ENCODE measurements at places on chromosomes 5 and 9.

GRCh38 chr5:179610109-179610902 lies 13.2 kb downstream of the HNRNPH1 start:
- DNase-seq: no peak

- no peak for DNase-seq
Observed at GRCh38 chr5:17355586-17356346, 138.3 kb downstream of the BASP1 start.

- DNase-seq: no peak
Observed at GRCh38 chr5:146520731-146521130, 4.7 kb upstream of the GPR151 start.

DNA sequence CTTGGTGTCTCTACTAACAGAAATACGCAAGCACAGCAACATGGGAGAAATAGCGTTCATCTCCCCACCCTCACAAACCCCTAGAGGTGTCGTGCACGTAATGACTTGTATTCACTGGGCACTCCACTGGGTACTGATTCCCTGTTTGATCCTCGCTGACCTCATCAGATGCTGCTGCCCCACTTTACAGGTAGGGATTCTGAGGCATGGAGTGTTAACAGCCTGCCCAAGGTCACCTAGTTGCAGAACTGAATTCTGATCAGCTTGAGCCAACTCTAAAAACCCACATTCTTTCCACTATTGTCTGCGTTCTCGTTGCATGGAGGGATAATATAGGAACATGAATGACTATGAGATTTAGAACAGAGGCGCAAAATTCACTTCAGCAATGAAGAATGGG lies 96.3 kb downstream of the TRIO start:
- DNase-seq: no peak

DNA sequence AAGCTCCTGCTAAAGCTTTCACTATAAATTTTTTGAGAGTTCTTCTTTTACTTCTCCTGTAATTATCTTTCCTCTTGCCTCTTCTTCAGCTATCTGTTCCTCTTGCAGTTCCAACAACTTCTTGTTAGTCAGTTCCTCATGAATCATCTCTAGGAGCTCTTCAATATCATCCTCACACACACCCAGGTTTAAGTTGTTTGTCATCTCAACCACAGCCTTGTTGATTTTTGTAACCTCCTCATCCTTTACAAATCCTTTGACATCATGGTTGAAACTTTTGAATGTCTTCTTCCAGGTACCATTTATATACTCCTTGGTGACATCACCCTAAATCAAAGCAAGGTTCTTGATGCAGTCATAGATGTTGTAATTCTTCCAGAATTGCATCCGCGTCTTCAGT lies 106.3 kb upstream of the MAMDC2 start:
- no peak for DNase-seq

DNA sequence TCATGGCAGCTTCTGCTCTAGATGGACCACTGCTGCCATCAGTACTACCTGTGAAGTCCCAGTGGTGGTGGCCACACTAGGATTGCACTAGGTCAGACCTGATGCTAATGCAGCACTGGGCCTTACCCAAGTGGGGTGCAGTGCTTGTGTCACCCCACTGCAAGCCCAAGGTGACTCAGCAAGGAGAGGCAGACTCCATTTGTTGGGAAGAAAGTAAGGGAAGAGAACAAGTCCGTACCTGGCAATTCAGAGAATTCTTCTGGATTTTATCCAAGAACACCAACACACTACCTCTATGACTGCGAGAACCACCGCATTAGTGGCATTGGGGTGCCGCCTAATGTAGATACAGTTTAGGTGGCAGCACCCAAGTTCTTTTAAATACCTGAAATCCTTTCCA lies 34.0 kb upstream of the TYRP1 start:
- DNase-seq: no peak

DNA sequence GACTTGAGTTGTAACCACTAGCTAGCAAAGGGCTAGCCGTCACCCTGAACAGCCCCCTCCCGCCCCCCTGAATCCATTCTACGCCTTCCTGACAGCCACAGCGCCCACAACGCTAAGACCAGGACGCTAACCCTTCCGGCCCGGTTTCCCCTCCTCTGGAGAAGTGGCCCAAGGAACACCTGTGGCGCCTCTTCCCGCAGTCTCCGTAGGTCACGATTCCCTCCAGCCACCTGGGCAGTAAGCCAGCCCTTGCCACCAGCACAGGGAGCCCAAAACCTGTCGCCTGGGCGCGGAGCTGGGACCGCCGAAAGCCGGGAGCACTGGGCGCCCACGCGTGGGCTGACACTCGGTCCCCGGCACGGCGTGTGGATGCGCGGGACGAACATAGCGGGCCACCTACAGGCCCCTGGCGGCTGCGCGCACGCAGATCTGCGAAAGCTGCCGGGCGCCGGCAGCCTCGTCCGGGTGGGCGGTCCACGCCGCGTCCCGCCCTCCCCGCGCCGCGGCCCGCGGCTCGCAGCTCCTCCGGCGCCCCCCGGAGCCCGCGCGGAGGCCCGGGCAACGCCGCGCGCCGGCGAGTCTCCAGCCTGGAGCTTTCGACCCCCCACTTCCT lies 596 bp downstream of the IRF1 start:
- DNase-seq: no peak

DNA sequence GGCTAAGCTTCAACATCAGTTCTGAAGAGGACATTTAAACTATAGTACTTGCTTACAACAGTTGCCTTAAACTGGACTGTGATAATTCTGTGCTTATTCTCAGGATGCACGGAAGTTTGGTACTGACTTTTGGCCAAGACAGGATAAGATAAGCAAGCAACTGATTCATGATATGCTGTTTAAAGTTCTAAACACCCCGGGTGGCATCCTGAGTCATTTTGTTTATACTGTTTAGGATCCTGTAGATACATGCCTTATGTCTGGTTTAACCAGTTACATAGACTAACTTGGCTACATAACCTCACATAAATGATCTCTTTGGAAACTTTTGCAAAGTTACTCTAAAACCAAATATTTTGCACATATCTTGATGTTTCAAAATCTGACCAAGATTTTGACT lies 95.9 kb downstream of the CDH9 start:
- no peak for DNase-seq

DNA sequence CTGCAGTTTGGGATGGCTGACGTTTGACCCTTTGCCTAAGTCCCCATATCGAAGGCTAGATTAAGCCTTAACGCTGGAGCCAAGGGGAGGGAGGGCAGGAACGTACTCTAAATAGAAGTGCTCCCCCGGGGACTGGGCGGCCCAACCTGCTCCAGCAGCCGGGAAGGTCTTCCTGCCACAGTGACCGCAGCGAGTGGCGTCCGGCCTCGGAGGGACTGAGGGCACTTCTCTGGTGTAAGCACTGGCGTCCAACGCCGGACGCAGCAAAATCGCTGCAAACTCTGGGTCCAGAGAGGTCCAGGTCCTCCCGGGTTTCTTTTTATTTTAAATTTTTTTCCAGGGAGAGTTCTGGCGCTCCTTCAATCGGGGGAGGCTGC lies 505 bp upstream of the ACER2 start:
- no peak for DNase-seq

DNA sequence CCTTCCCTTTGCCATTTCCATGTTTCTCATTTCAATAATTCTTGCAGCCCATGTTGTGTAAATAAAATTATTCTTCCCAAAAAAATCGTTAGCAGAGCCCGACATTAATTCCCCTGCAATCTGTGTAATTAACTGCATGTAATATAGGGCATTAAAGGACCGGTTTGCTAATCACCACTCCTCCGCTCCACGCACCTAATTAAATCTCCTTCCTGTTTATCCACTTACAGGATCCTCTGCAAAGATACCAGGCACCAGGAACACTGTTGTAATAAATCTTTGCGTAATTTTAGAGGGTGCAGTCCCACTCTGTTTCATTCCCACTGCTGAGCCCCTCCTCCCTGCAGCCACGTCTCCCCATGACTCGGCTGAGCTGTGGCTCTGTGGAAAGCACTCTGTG lies 105.0 kb upstream of the PPP1R26 start:
- no peak for DNase-seq

DNA sequence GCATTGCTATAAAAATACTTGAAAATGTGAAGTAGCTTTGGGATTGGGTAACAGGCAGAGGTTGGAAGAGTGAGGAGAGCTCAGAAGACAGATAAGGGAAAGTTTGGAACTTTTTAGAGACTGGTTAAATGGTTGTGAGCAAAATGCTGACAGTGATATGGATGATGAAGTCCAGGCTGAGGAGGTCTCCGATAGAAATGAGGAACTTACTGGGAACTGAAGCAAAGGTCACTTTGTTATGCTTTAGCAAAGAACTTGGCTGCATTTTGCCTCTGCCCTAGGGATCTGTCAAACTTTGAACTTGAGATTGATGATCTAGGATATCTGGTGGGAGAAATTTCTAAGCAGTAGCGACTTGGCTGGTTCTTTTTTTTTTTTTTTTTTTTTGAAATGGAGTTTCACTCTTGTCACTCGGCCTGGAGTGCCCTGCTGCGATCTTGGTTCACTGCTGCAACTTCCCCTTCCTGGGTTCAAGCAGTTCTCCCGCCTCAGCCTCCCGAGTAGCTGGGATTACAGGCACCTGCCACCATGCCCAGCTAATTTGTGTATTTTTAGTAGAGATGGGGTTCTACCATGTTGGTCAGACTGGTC lies 998.9 kb downstream of the TLE1 start:
- DNase-seq: no peak

DNA sequence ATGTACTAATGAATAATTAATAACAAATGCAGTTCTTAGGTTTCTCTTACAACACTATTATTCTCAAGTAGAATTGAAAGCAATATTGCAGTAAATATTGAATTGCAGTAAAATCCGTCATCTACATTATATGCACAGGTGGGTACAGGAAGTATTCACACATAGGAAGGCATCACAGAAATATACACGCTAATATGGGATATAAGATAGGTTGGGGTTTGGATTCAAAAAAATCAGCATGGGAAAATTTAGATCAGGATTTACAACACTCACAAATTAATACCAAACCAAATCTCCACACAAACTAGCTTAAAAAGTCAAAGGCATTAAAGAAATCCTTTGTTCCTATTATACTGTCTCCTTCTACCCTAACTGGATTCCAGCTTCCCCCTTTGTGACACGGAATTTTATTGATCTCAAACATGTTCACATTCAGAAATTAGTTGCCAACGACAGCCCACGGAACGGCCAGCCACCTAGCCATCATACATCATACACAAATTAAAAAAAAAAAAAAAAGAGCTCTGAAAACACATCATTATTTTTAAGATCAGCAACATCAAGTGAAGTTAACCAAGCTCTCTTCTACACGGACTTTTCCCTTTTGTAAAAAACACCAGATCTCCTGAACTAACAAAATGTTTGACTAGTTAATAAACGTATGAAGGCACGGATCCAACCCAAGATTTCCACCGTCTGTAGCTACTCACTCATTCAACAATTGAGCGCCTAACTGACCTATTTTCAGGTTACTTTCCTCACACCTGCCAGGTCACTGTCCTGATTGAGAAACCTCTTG lies 2.2 kb downstream of the NR6A1 start:
- no peak for DNase-seq

DNA sequence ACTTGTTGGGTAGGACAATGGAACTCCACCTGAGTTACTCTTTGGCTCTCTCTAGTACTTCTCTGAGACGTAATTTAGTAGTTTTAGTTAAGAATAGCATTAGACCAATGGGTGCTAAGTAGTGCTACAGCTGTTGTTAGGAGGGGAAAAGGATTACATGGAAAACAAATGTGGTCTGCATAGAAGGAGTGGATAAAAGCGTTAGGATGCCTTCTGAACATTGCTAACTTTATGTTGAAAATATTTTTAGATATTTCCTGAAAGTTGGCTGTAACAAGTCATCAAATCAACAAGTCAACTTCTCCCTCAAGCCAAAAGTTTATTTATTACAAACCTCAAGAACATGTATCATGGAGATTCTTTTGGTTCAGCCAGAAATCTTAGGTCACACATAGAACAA lies 409.5 kb upstream of the MEF2C start:
- DNase-seq: no peak

GRCh38 chr5:138603249-138603920 lies 28.2 kb upstream of the HSPA9 start:
- DNase-seq: peak; percentile 13

- no peak for DNase-seq
Observed at GRCh38 chr9:133057006-133057405, 4.8 kb upstream of the CEL start.

DNA sequence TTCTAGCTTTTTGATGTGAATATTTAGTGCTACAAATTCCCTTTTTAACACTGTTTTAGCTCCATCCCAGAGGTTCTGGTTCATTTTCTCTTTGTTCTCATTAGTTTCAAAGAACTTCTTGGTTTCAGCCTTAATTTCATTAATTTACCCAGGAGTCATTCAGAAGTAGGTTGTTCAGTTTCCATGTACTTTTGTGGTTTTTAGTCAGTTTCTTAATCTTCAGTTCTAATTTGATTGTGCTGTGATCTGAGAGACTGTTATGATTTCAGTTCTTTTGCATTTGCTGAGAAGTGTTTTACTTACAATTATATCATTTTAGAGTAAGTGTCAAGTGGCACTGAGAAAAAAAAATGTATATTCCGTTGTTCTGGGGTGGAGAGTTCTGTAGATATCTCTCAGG lies 240.1 kb upstream of the RASA1 start:
- DNase-seq: no peak

DNA sequence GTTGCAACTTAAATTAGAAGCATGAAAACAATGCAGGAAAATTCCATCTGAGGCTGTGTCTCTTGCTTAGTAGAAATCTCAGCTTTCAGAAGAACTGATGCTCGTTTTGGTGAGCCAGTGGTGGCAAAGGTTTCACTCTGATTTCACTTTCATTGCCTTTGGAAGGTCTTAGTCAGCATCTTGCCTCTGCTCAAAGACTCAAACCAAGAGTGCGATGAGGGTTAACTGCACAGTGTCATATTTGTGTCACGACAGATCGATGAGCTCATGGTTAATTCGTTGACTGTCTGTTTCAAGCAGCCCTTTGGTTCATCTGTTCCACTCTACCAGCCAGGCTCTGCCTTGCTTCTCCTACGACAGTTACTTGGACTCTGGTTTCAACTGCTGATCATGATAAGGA lies 331.3 kb upstream of the KIF2A start:
- no peak for DNase-seq

GRCh38 chr5:112640546-112640945 lies 97.1 kb upstream of the APC start:
- DNase-seq: no peak

GRCh38 chr9:70642341-70642740 lies 227.9 kb upstream of the KLF9 start:
- DNase-seq: no peak

- DNase-seq: no peak
Observed at GRCh38 chr9:73152953-73153352, 1.3 kb downstream of the ANXA1 start.

- no peak for DNase-seq
Observed at GRCh38 chr5:172634106-172634899, 6.8 kb upstream of the NEURL1B start.
